ENCODE measurements at places on chromosomes 2 and 18. TPM values are rescaled to one million over a fixed set of nuclear protein-coding genes. Genes with fewer than 3 reads are reported as not detected.
A peak's percentile ranks its signal among the peaks of the same experiment; 100 is the strongest.

Gene KCNK3
- 1.5 TPM for polyA plus RNA-seq

Gene ERBB4
- polyA plus RNA-seq = 6.1 TPM

Gene ESPNL
- 2.1 TPM for polyA plus RNA-seq

Gene ASB18
- 0.67 TPM for polyA plus RNA-seq

Gene MC5R
- polyA plus RNA-seq = not detected

Gene CYP27A1
- 30.2 TPM for polyA plus RNA-seq

Gene OSR1
- polyA plus RNA-seq = 21.5 TPM

Gene RIOK3
- polyA plus RNA-seq = 76.8 TPM

Gene IHH
- 1.1 TPM for polyA plus RNA-seq

Gene TLX2
- 1.1 TPM for polyA plus RNA-seq

DNA sequence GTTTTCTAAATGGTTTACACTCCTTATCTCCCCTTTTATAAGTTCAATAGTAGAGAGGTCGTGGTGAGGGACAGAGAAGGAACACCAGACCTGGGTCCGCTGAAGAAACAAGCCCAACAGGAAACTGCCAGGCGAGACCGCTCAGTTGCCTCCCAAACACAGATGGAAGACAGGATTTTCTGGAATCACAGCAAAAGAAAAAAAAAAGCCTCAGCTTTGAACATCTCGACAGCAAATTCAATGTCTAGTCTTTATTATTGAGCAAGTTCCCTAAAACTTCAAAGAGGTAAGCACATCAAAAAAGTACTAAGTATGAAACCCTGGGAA lies 33.5 kb upstream of the GNAL start:
- DNase-seq = no peak

DNA sequence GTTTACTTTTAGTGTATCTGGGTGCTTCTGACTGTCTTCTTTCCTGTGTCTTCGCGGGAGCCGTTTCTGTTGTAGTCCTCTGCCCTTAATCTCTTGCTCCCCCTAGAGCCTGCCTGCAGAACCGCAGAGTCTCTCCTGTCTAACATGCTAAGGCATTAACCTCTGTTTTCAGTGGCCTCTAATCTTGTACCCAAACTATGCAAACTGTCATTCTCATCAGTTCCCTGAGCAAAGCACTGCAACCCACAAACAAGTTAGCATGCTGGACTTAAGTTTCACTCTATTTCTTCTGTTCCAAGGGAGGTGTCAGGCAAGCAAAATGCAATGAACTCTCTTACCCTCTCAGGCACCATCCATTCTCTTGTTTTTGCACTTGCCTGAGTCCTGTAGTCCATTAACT lies 138.4 kb downstream of the OTX1 start:
- peak; percentile 63 for DNase-seq

- peak; percentile 96 for DNase-seq
Observed at GRCh38 chr2:68121873-68122679, 35.6 kb upstream of the PNO1 start.

GRCh38 chr2:185502351-185502750 lies 236.3 kb upstream of the FSIP2 start:
- no peak for DNase-seq

DNA sequence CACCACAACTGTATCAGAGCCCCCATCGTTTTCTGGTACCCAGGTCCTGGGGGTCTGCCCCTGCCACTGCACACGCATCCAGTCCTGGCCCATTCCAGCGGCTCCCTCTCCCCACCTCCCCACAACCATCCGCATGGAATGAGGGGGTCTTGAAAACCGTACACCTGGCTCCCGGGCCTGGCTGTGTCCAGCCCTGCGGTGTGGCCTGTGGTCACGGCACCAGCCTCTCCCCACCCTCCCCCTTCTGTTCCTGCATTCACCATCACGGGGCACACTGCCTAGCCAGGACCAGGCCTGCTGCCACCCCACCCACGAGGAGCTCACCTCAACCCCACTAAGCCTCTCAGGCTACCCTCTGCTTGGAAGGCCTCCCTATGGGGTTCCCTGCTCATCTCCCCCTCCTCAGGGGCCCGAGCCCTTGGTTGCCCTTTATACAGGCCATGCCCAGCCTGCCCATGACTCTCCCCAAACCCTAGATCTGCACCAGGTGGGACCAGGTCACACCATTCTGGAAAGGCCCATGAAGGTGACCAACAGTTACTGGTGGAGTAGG lies 11.4 kb downstream of the GPR35 start:
- DNase-seq = no peak

DNA sequence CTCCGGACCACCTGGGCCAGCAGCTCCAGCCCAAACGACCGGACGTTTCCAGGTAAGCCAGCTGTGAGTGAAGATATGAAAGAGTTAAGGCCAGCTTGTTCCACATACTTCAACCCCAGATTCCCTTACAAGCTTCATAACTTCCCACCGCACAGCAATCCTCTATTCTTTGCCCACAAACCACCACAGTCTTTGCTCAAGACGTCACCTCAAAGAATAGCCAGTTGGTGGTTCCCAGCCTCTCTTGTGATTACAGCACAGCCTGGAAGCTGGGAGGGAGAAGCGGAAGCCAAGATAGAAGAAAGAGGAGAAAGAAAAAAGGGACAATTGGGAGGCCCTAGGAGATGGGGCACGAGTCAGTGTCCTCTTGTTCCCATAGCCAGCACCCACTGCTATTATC lies 70.6 kb downstream of the NRP2 start:
- no peak for DNase-seq

GRCh38 chr2:128410758-128411215 lies 92.1 kb upstream of the HS6ST1 start:
- no peak for DNase-seq

DNA sequence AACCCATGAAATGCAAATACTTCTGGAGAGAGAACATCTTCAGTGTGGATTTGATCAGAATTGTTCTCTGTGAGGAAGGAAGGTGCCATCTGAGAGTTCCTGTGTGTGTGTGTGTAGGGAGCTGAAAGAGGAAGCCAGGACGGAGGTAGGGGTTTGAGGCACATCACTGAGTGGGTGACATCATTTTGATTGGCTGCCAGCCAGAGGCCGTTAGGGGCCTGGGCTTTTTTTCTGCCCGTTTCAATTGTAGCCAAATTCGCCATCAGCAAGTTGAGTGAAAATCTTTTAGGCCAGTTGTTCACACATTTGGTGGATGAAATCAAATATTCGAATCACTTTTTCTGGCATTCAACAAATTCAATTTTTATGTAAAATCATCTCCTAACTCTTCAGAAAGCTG lies 48.9 kb downstream of the TSN start:
- DNase-seq = no peak

- no peak for DNase-seq
Observed at GRCh38 chr2:229417916-229418315, 146.8 kb upstream of the PID1 start.

DNA sequence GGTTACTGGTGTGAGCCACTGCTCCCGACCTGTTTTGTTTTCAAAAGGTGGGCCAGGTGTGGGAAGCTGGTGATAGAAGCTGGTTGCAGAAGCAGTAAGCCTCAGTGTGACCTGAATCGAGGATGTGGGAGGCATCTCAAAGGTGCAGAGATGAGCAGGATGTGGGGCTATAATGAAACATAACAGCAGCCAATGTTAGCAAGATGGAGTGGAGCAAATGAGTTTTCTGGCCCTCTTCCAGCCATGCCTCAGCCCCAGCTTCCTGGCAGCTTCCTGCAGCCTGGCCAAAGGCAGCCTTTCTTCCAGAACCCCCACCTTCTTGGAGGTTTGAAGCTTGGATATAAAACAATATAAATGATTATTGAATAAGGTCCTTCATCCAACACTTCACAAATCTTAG lies 184.8 kb downstream of the NCK2 start:
- DNase-seq = no peak

- DNase-seq = no peak
Observed at GRCh38 chr2:3517948-3518495, 1.3 kb downstream of the ADI1 start.

DNA sequence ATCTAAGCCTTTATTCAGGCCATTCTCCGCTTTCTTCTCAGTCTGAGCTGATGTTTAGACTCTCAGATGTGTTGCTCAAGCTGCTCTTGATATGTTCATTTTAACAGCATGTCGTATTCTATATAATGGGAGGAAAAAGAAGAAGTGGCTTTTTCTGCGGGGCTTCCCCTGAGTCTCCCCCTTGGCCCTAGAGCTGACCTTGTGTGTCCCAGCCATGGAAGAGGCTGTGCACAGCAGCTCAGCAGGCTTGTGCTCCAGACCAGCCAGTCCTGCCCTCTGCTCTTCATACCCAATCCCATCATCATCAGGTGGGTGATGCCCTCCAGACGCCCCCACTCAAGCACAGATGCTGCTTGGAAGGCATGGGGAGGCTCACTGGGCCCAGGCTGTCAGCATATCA lies 155.1 kb upstream of the CELF4 start:
- DNase-seq = no peak

GRCh38 chr2:89849731-89850130 lies 1158.3 kb downstream of the RPIA start:
- DNase-seq = no peak

- no peak for DNase-seq
Observed at GRCh38 chr18:76401498-76401897, 93.5 kb downstream of the ZNF516 start.

- DNase-seq = no peak
Observed at GRCh38 chr2:2587354-2587753, 256.3 kb upstream of the MYT1L start.

DNA sequence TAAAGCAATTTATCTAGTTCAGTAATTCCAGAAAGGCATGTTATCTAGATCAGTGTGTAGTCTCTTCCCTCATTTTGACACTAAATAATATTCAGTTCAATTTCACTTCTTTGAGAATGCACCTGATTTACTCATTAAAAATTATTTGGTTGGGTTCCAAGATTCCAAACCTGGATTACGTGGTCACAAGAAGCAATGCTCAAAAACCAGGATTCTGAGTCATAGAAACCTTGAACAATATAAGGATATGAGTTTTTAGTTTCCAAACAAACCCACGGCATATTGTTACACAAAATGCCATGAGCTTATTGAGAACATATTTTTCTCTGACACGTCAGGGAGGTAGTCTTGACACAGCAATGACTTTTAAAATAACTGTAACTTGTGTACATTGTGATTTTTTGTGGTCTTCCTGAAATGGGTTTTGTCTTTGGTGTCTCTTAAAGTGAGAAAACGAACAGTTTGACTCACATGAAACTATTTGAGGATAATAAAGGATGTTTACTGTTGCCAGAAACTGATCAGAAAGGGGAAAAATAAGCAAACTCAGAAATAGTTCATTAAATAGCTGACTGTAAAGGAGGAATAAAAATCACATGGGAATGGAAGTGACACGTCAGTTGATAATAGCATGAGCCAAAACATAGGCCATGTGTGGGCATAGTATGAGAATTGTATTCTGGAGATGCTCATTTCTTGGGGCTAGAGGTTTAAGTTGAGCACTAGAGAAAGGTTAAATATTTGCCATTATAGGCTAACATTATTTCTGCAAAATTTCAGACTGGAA lies 617.7 kb upstream of the CDH2 start:
- DNase-seq = no peak

DNA sequence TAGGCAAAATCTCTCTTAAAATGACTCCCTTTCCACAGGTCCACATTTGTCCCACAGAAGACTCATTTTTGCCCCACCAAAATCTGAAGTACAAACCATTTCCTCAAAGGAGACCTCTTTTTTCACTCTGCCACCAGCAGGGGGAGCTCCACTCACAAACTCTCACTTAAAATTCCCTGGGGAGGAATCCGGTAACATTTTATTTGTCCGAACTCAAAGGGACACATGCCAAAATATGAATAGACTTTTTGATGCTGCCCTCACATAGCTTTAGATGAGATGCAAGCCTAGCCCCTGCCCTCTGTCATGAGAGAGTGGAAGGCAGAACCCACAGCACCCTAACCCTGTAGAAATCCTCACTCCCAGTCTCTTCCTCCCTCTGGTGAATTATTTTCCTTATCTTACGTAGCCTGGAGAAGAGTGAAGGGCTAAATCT lies 57.1 kb downstream of the RMDN2 start:
- DNase-seq = peak; percentile 80
